Left lung (tissue), 14 donors: ENCODE measurements at places on chromosomes 12 and 14.

- no peaks in the 10 kb centered on the region for H3K4me1 ChIP-seq
- H3K27ac ChIP-seq = peak overlapping the region; percentile 13
- no peaks in the 10 kb centered on the region for H3K27me3 ChIP-seq
- no peaks in the 10 kb centered on the region for H3K36me3 ChIP-seq
- no peak overlapping the region for H3K4me3 ChIP-seq
Observed at GRCh38 chr12:70543444-70543843, 93.8 kb downstream of the PTPRB start.

GRCh38 chr14:80354860-80355581 is 143.7 kb upstream of the DIO2 start:
- H3K36me3 ChIP-seq = no peaks in the 10 kb centered on the region
- no peaks in the 10 kb centered on the region for H3K27me3 ChIP-seq
- H3K27ac ChIP-seq = no peak overlapping the region
- no peak overlapping the region for H3K4me3 ChIP-seq
- no peak for DNase-seq
- H3K4me1 ChIP-seq = no peaks in the 10 kb centered on the region

DNA sequence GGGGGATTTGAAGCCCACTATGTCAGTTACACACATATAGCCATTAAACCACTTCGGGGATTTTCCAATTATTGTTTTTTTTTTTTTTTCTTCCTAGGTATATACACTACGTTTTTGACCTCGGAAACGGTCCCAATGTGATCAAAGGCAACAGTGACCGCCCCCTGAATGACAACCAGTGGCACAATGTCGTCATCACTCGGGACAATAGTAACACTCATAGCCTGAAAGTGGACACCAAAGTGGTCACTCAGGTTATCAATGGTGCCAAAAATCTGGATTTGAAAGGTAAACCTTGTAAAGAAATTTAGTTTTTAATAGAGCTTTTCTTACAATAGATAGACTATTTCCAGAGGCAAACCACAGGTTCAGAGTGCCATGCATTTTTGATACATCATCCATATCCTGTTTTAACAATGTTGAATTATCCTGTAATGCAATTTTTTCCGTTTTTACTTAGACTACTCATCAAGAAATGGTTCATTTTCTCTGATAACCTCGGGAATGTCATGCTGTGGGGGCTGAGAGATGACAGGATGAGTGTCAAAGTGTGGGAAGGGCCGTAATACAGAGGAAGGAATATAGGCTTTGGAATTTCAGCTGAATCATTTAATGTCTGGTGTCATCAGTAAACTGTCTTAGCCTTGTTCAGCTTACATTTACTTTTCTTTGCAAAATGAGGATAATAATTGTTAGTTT is 797.1 kb downstream of the NRXN3 start:
- H3K4me3 ChIP-seq = no peak overlapping the region
- H3K27me3 ChIP-seq = no peaks in the 10 kb centered on the region
- no peak for DNase-seq
- no peaks in the 10 kb centered on the region for H3K4me1 ChIP-seq
- H3K36me3 ChIP-seq = no peaks in the 10 kb centered on the region

GRCh38 chr12:93785249-93786010 is 108.3 kb downstream of the CRADD start:
- no peaks in the 10 kb centered on the region for H3K27me3 ChIP-seq
- no peak overlapping the region for H3K4me3 ChIP-seq
- H3K4me1 ChIP-seq = peaks cover 15% of the 10 kb centered on the region
- DNase-seq = peak; percentile 48

- no peaks in the 10 kb centered on the region for H3K27me3 ChIP-seq
- no peak for DNase-seq
- H3K4me1 ChIP-seq = peaks cover 13% of the 10 kb centered on the region
- H3K27ac ChIP-seq = no peak overlapping the region
- H3K4me3 ChIP-seq = no peak overlapping the region
Observed at GRCh38 chr12:12915656-12916055, 24.3 kb downstream of the GPRC5A start.

DNA sequence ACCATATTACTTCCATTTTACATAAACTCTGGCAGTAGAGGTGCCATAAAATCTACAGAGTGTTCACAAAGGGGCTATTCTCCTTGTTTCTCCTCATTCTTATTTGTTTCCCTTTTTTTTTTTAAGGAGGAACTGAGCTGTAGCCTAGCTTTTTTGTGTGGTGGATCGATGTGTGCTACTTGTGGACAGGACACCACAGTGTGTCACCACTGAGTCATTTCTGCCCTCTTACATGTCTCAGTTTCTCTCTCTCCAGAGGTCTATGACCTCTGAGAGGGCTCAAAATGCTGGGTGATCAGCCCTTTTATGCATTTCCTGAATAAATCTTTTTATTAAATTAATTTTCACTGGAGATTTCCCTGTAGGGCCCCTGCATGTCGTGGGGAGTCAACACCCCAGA is 370.2 kb downstream of the ADGRD1 start:
- no peaks in the 10 kb centered on the region for H3K4me1 ChIP-seq
- no peaks in the 10 kb centered on the region for H3K36me3 ChIP-seq
- no peak overlapping the region for H3K4me3 ChIP-seq
- H3K27ac ChIP-seq = no peak overlapping the region
